Smooth muscle cell of the umbilical artery (primary cell): ENCODE measurements at places on chromosomes 5 and 9. TPM values are rescaled to one million over a fixed set of nuclear protein-coding genes. Genes with fewer than 3 reads are reported as not detected.

The SMIM33 gene
- total RNA-seq = not detected in 2 replicates

The SLU7 gene
- 71.6 and 75.3 TPM in 2 replicates for total RNA-seq

The LHX2 gene
- total RNA-seq = not detected in 2 replicates

The IFNA4 gene
- not detected in 2 replicates for total RNA-seq

The PCDHB14 gene
- 0.42 and 1.5 TPM in 2 replicates for total RNA-seq

The LRRC14B gene
- not detected in 2 replicates for total RNA-seq

The GZMA gene
- total RNA-seq = not detected in 2 replicates

The SPINK4 gene
- total RNA-seq = not detected in 2 replicates

The DND1 gene
- 0.18 and 0.30 TPM in 2 replicates for total RNA-seq

The DMRT3 gene
- total RNA-seq = not detected in 2 replicates

The ZBTB26 gene
- total RNA-seq = 4.5 and 5.5 TPM in 2 replicates

The SHOC1 gene
- total RNA-seq = under 0.01 and 0.09 TPM in 2 replicates

The DRD1 gene
- under 0.01 TPM in 1 of 2 replicates, not detected in the other for total RNA-seq

The SLC36A2 gene
- total RNA-seq = not detected in 2 replicates

The IL17B gene
- total RNA-seq = 0.59 TPM in 1 of 2 replicates, not detected in the other

The NME5 gene
- total RNA-seq = 2.0 and 2.4 TPM in 2 replicates
